Stimulated activated CD4-positive, alpha-beta T cell treated with anti-CD3 and anti-CD28 coated beads, Interleukin-1b, Interleukin-23, amount 100 ng/mL, for 1 hour (primary cell): ENCODE measurements at places on chromosomes 4 and X.

DNA sequence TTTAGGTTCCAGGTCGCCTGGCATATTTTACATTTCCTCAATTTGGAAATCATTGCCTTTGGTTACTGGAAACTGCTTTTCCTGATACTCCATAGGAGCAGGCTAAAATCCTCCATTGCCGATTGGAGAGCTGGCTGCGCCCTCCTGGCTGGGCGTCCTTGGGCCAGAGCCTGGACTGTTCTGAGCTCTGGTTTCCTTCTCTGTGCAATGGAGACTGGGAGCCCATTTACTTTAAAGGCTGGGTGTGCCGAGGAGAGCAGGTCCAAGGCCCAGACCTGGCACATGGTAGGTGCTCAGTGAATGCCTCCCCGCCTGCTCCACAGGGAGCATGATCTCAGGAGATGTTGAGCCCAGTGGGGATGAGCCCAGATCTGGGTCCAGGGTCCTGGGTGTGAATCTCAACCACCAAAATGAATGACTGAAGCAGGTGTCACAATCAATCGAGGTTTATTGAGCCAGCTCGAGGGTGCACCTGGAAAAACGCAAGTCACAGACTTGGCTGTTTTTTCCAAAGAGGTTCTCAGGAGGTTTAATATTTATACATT, 50.0 kb downstream of the EVC start:
- no peak for DNase-seq

DNA sequence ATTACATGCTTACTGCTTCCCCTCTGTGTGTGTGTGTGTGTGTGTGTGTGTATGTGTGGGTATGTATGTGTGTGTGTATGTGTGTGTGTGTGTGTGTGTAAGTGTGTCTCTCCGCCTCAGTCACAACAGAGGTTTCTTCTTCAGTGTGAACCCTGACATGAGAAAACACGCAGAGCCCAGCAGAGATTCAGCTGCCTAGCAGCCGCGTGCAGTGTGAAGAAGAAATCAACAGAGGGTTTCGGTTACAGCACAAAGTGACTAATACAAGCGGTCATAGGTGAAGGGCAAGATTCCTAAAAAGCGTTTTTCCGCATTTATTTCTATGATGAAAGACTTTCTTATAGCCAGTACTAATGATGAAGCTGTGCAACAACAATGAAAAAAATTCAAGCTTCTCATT, 55.3 kb upstream of the ZFP42 start:
- DNase-seq, result no peak

DNA sequence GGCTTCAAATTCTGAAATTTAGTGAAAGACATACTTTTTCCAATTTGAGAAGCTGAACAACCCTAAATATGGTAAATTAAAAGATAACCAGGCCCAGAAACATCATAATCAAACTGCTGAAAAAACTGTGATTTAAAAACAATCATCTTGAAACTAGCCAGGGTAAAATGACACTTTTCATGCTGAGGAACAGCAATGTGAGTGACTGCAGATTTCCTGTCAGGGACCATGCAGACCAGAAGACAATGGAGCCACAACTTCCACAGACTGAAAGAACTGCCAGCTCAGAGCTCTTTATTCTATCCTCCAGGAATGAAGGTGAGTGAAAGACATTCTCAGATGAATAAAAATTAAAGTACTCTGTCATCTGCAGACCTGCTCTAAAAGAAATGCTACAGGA, 73.3 kb downstream of the NAT8L start:
- DNase-seq, result no peak

DNA sequence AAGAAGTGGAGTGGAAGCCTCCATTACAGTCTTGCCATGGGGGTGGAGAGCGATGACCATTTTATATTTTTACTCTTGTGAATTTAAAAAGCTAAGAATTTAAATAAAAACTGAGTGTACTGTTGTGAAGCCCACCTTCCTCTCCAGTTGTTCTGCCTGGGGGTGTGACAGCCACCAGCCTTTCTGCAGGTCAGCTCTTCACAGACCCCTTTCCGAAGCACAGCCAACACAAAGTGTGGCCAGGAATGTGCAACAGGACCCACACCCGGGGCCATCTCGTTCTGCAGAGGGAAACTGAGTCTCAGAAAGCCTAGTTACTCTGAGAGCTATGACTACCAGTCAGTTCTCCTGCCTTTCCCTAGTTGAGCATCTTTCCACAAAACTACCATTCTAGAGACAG, 1.4 kb downstream of the GRPEL1 start:
- no peak for DNase-seq
